ENCODE measurements at places on chromosomes 7 and 10.
A peak's percentile ranks its signal among the peaks of the same experiment; 100 is the strongest.

DNA sequence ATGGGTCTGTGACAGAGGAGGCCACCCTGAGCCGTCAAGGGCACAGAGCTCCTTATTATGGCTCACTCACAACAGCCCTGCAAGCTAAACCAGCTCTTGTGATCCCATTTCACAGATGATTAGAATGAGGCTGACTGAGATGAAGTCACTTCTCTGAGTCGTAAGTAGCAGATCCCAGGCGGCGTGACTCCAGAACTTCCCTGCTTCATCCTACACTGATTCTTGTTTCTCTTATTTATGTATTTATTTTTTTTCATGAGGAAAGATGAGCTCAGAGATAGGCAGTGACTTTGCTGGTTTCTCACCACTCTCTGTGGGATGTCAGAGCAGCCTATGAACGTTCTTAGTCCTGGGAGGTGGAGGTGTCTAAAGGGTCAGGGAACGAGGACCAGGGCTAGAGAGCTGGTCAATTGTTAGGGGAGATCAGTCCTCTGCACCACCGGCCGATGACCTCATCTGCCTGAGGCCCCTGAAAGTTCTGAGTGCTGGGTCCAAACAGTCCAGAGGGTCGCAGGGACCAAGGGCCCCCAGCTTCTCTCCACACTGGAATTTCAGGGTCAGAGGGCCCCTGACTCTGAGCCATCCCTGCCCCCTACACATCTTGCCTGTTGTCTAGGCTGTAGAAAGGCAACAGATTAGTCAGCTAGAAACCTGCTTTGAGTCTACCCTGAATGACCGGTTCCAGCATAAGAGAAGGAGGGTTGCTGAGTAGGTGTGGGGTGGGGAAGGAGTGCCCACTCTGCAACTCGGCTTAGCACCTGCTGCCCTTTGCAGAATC is 17.9 kb downstream of the CLRN3 start:
- no peak for DNase-seq

GRCh38 chr7:157690833-157691585 is 354.2 kb downstream of the DNAJB6 start:
- no peak for DNase-seq

DNA sequence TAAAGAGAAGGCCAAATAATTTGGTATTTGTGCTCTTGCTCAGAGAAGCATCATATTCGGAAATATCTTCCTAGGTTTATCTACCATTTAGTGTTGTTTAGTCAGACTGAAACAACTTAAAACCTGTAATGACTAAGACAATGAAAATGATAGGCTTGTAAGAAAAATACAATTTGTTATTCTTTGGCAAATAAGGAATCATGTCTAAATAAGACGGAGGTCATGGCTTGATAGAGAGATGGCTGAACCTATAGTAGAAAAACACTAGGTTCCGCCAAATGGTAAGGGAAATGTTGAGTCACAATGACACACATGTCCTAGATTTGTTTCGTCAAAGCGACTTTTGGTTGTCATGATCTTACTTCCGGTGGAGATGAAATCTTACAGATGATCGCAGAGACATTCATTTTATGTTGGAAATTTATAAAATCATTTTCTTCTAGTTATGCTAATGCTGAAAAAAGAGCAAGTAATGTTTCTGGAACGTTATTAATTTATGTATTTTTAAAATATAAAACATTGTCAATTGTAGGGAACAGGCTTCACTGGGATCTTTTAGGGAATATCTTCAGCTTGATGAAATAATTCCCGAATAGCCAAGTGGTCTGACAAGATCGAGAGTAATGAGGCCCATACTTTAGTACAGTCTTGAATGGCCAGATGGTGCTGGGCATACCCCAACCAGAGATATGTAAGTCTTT is 1.0 kb downstream of the SRGN start:
- no peak for DNase-seq

- DNase-seq: no peak
Observed at GRCh38 chr10:51063659-51064535, 10.4 kb upstream of the PRKG1 start.

DNA sequence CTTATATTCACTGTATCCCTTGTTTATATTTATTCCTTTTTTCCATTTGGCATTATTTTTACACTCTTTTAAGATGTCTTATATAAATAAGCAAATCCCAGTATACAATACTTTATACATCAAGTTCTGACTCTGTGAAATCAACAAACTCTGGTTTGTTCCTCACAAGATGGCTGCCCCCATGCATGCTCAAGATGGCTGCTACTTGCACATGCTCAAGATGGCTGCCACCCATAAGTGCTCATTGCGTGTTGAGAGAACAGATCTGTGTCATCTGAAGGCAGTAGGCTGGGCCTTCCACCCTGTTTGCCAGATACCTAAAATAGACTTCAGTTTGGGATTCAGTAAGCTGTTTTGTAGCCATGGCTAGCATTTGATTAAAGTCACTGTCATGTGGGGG is 666.2 kb downstream of the TYW1 start:
- no peak for DNase-seq

- no peak for DNase-seq
Observed at GRCh38 chr7:36440880-36441279, 51.2 kb downstream of the ANLN start.

DNA sequence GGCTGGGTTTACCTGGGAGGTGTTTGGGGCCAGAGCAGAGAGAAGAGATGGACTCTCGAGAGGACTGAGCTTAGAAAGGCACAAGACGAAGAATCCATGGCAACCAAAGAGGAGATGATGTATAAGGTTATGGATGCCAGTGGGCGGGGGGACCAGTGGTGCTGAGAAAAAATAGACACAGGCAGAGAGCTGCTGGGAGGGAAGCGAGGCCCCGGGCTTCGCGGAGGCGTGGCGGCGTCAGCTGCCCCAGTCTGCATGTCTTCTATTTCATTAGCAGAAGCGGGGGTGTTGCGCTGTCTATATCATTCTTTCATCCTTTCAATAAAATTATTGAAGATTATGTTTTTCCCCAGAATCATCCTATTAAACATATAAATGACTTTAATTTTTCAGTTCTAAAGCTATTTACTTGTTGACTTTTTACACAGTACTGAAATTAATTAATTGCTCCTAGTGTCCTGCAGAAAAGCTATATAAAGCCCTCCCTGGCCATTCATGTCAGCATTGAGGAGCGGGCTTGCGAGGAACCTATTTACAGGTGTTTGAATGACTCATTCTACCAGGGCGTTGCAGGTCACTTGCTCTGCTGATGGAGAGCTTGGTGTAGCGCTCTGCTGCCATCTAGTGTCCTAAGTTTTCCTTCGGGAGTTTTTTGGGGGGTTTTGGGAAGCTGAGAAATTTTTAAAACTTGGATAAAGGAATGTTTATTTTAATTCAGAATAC is 42.9 kb upstream of the BHLHA15 start:
- DNase-seq: peak; percentile 47

- DNase-seq: no peak
Observed at GRCh38 chr7:93298671-93299070, 66.5 kb downstream of the VPS50 start.

DNA sequence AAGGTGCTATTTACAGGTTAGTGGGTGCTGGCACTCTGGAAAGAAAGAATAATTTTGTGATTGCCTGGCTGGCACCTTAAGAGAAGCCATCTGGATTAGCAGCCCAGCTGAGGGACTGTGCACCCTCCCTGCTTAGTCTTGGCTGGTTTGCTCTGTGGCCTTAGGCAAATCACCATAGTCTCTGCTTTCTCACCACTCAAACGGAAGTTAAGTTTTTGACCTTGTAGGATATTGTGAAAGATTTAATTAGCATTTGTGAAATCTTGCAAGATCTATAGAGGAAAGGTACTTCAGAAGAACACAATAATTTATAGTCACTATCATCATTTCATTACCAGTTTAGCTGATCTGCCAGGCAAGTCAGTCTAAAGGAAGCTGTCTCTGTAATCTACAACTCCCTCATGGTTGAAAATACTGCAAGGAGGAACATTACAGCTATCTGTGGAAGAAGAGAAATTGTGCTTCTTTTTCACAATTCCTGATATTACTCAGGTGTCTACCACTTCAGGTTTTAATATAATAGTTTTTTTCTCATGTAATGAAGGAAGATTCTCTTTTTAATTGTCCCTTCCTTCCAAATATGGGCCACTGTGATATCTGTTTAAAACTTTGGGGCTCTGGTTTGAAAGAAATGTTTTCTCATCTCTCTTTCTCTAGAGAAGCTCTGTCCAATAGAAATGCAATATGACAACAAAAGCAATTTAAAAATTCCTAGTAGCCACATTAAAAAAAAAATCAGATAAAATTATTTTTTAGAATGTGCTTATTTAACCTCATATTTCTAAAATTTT is 219.6 kb downstream of the PTEN start:
- no peak for DNase-seq

GRCh38 chr7:38858259-38858884 is 50.6 kb downstream of the VPS41 start:
- DNase-seq: no peak

DNA sequence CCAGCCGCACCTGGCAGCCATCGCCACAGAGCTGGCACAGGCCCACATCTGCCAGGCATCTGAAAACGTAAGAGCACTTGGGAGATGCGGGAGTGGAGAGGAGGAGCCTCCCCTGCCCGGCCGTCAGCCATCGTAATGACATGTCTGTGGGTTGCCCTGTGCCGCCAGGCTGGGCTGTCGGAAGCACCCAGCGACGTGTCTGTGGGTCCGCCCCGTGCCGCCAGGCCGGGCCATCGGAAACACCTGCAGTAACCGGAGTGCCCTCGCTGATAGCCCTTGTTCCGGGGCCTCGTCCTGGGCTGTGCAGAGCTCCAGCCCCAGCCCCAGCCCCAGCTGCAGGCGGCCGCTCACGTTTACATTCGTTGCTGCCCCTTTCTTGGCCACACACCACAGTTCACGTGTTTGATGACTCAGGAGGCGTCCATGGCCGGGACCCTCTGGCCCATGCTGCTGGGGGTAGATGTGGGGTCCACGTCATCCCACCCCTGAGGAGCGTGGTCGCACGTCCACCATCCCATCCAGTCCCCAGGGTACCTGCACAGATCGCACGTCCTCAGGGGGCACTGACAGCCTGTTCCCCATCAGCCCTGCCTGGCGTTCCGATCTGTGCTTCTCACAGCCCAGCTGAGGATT is 30.0 kb upstream of the PRKAR1B start:
- DNase-seq: no peak

GRCh38 chr10:93138113-93138870 is 64.6 kb downstream of the CYP26A1 start:
- no peak for DNase-seq

- DNase-seq: no peak
Observed at GRCh38 chr10:122949296-122949695, 4.7 kb downstream of the C10orf88 start.

- DNase-seq: no peak
Observed at GRCh38 chr10:76915316-76915715, 722.3 kb downstream of the KCNMA1 start.

DNA sequence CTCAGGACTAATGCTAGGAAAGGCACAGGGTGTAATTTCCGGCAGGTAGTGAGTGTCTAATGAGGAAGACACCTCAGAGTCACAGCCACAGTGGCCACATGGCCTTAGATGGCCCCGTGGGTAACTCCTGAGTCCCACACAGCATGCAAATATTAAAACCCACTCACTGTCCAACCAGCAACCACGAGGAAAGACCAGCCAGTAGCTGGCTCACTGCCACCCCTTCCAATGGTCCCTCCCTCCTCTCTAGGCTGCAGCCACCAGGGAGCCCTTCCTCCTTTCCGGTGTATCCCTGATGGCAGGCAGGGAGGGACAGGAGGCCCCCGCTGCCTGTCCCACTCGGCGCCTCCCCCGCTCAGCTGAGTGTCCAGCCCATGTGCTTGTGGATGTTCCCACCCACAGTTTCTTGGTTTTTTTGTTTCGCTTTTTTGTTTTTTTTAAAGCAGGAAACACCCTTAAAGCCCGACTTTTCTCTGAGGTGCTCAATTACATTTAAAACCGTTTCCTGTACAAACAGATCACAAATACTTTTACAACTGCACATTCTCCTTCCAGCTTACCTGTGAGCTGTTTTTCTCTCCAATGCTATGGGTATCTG is 9.2 kb downstream of the BNIP3 start:
- DNase-seq: no peak

GRCh38 chr10:70634011-70634410 is 31.5 kb upstream of the PRF1 start:
- DNase-seq: no peak

DNA sequence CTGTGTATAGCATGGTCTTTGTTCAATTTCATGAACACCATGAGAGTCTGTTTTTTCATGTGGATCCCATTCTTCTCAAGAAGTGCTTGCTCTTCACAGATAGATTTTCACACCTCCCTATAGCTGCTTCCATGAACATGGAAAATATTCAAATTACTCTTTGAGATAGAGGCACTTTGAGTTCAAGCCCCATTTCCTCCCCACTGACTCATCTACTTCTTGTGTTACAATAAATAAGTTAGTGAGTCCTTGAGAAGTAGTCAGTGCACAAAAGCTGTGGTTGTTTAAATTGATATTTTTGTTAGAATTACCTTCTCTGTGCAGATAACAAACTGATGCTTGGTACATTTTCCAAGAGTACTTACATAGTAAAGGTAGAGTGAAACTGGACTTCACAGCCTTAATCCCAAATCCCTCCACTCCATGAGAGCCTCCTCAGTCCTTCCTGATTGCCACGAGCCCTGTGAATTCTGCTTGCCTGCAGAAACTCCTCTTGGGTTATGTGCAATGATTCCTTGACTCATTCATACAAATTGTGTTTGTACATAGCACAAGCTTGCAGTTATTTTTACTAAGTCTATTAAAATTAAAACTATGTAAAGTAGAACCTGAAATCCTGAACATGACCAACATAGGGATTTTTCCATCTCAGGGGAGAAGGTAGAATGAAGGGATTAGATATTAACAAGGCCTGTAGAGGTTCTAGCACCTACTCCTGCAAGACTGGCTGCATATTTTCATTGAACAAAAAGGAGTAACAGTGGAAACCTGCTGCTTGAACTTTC is 496.2 kb downstream of the TNS3 start:
- DNase-seq: no peak

GRCh38 chr7:99014113-99014985 is 129.6 kb downstream of the SMURF1 start:
- no peak for DNase-seq

DNA sequence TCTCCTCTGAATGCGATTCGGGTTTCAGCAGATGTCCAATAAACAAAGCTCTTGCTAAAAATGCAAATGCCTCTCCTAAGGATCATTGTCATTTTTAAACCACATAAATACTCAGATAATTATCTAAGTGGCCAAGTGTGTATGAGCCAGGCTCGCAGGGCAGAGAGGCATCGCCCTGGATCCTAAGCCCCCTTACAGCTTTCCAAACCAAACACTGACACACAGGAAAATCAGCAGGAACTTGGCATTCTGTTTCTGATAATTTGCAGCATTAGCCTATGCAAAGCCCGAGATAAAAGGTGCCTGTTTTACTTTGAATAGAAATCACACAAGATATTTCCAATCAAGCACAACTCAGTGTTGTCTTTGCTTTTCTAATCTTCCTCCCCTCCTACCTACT is 134.4 kb downstream of the ABCA13 start:
- no peak for DNase-seq

GRCh38 chr7:38311329-38311937 is 38.0 kb upstream of the TARP start:
- no peak for DNase-seq

- no peak for DNase-seq
Observed at GRCh38 chr7:471866-472639, 47.6 kb downstream of the PDGFA start.
